ENCODE measurements at places on chromosomes 1 and 21.
A peak's percentile ranks its signal among the peaks of the same experiment; 100 is the strongest.

- no peak for DNase-seq
These were observed 59.7 kb upstream of the LYPLAL1 start for GRCh38 chr1:219114014-219114413.

- DNase-seq, result no peak
These were observed 170.6 kb downstream of the PIGK start for GRCh38 chr1:77048615-77049005.

DNA sequence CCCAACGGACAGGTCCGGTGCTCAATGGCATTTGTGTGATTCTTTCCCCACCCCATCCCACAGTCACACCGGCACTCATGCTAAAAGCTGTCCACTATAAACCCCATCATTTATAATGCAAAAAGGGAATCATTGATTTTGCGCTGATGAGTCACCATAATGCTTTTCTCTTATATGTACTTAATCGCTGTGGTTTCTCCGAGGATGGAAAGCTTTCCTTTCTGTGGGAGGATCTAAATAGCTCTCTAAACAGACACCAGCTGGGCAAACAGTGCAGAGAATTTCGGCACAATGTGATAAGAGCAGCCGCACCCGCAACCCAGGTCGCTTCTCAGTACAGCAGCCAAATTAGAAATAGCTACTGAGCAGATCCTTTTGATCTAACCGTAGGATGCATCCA, 85.6 kb downstream of the SETD4 start:
- no peak for DNase-seq

DNA sequence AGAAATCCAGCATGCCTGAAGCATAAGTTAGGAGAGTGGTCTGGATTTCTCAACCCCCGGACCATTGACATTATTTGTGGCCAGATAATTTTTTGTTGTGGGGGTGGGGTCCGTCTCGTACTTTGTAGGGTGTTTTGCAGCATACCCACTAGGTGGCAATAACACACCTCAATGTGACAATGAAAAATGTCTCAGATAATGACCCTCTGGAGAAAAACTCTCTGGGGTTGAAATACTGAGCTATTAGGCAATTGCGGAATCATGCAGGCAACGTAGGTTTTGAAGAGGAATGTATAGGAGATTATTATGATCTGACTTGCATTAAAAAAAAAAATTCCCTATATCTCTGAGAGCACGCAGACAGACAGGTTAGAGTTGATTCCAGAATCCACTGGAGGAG, 25.3 kb upstream of the RRP15 start:
- peak; percentile 35 for DNase-seq

GRCh38 chr1:156809281-156809680, 7.4 kb downstream of the SH2D2A start:
- DNase-seq, result peak; percentile 86

DNA sequence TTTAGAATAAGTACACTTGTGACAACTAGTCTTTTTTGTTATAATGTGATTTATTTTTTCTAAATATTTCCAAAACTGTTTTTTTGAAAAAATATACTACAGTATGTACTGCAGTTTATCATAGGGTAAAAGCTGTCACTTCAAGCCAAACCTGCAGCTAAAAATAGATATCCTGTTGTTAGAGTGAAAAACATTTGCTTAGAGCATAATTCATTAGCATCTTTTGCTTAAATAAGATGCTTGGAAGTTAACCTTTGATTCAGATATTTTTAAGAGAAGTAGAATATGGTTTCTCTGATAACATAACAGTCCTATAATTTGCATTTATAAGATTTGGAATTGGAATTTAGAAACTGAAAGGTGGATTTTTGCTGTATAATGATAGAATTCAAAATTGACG, 21.5 kb downstream of the PRKACB start:
- DNase-seq, result no peak
